ENCODE measurements at places on chromosomes 7 and 10.
A peak's percentile ranks its signal among the peaks of the same experiment; 100 is the strongest.

DNA sequence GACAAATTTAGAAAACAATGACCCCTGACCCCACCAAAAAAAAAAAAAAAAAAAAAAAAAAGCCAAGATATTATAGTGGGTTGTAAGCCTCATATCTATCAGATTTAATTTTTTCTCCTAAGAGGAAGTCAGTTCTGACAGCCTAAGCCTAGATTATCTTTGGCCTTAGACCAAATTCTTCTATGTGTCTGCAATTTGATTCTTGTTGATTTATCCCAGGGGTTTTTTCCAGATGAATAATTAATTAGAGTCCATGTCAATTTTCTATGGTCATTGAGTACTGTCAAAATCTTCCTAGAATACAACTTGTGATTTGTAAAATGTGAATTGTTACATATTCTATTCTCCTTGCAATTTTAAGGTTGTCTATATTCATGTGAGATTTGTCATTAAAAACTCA lies 151.6 kb upstream of the CACNA2D1 start:
- peaks cover 16% of the 10 kb centered on the region for H3K4me1 ChIP-seq
- no peaks in the 10 kb centered on the region for H3K27me3 ChIP-seq
- H3K27ac ChIP-seq: no peak overlapping the region
- no peaks in the 10 kb centered on the region for H3K36me3 ChIP-seq
- no peak overlapping the region for H3K4me3 ChIP-seq
- DNase-seq: peak; percentile 44

DNA sequence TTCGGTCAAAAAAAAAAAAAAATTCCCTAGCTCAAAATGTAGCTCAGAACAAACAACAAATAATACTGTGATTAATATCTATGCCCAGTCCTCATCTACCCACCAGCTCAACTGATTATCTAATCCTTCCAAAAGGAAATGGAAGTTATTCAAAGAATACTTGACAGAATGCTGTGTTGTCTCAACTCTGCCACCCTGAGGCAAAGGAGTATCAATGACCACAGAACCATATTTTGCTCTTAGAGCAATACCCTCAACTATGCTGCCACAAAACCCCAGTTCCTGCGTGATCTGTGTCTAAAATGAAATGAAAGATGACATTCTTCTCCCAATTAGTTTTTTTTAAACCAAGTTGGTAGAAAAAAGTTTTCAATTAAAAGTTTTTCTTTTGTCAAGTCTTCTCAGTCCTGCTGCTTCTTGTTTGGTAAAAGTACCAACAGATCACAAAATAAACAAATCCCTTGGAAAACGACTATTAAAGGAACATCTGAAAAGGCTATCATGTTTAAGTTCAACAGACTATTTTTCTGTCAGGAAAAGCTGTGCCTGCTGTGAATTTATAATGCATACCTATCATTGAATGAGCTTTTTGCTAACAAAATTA lies 21.6 kb downstream of the RBM28 start:
- DNase-seq: peak; percentile 28
- peaks cover 40% of the 10 kb centered on the region for H3K36me3 ChIP-seq
- H3K27me3 ChIP-seq: no peaks in the 10 kb centered on the region
- H3K27ac ChIP-seq: no peak overlapping the region
- H3K4me1 ChIP-seq: no peaks in the 10 kb centered on the region

DNA sequence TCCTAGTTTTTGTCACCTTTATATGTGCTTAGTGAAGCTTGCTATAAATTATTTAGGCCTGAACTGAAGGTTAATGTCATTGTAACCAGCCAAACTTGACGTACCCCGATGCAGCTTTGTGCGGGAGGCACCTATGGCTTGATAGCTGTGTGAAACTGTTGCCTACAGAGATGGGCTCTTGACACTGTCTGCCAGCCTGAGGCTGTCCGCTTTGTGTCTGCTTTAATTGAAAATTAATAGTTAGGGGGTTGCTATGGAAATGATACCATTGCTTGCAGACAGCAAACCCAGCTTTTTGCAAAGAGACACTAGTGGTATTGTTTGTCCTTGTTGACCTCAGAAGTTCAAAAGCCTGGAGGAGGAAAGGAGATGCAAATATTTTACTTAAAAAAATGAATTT lies 2.1 kb upstream of the FOXP2 start:
- H3K4me1 ChIP-seq: peaks cover 8% of the 10 kb centered on the region
- no peak overlapping the region for H3K27ac ChIP-seq
- DNase-seq: no peak
- no peaks in the 10 kb centered on the region for H3K27me3 ChIP-seq
- H3K36me3 ChIP-seq: no peaks in the 10 kb centered on the region

DNA sequence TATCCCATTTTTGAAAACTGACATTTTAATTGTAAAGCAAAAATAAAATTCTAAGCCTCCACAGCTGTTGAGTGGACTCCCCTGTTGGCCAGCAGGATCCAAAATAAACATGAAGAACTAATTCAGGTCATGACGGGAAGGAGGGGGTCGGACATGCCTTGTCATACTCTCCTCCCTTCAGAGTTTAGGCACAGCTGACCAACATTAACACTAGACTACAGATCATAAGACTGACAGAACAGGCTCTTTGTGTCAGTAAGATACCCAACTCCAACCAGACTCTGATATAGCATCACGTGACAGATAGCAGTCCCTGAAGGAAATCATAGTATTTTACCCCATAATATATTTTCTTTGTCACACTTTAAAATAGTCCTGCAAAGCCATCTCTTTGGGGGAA lies 20.9 kb upstream of the ZNF12 start:
- no peaks in the 10 kb centered on the region for H3K36me3 ChIP-seq
- no peak overlapping the region for H3K27ac ChIP-seq
- peaks cover 5% of the 10 kb centered on the region for H3K4me1 ChIP-seq
- H3K27me3 ChIP-seq: no peaks in the 10 kb centered on the region
- no peak for DNase-seq
- H3K4me3 ChIP-seq: no peak overlapping the region

DNA sequence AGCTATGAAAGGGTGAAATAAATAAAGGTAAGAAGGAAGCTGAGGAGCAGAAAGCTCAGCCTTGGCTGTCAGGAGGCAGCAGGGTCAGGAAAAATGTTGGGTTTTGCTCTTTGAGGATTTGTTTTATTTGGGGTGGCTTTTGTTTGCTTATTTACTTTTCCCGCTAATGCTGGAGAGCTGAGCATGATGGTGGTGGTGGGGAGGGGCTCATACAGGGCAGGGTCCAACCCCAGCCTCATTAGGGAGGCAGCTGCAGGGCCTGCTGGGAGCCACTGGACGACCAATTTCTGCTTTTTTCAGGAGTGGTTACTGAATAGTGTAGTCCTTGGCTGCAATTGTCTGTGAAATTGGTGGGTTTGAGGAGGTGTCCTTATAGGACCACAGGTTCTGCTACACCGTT lies 36.3 kb downstream of the CCM2 start:
- H3K4me1 ChIP-seq: peaks cover 8% of the 10 kb centered on the region
- H3K27ac ChIP-seq: no peak overlapping the region
- H3K27me3 ChIP-seq: no peaks in the 10 kb centered on the region

DNA sequence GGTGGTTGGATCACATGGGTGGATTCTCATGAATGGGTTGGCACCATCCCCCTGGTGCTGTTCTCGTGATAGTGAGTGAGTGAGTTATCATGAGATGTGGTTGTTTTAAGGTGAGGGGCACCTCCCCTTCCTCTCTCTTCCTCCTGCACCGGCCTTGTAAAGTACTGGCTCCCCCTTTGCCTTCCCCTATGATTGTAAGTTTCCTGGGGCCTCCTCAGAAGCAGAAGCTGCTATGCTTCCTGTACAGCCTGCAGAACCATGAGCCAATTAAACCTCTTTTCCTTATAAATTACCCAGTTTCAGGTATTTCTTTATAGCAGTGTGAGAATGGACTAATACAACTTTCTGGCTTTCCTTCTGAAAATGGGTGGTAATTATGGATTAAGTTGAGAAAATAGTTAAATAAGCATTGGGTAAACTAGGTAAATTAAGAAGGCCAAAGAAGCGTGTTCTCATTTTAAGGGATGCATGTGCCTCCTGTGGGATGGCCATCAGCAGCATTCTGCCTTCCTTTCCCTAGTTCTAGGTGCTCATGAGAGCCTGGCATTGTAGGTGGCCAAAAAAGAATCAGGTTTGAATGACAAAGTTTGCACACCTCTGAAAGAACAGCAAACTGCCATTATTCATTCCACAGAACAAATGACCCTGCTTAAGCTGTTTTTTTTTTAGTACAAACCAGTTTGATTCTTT lies 241.4 kb upstream of the CCDC6 start:
- H3K27ac ChIP-seq: no peak overlapping the region
- DNase-seq: no peak
- H3K4me1 ChIP-seq: peaks cover 12% of the 10 kb centered on the region
- H3K4me3 ChIP-seq: no peak overlapping the region
- no peaks in the 10 kb centered on the region for H3K36me3 ChIP-seq

DNA sequence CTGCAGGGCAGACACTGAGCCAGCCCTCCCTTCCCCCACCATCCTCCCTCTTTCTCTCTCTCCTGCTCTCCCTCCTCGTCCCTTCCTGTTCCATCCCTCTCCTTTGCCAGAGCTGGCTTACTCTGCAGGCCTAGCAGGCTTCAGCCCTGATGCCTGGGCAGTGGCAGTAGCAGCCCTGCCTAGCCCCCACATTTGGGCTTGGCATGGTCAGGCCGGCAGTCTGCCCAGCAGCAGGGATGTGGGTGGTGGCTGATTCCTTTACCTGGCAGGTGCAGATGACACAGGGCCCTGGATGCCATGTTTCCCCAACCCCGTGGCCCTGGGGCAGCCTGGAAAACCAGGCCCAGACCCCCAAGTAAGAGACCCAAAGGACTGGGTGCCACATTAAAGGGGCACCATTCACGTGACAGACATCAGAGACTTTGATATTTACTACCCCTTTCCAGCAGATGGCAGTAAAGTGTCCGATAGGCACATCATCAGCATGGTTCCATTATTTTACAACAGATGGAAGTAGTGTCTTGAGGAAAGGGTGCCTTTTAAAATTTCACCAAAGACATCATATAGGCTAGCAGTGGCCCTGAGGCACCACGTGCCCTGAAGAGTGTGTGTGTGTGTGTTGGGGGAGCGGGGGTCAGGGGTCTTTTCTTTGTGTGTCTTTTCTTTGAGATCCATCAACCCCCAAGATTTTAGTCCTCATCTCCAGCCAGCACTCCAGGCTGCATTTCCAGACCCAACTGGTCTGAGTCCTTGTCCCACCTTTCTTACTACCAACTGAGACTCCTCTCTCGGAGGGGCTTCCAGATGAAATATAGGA lies 5.9 kb downstream of the KCP start:
- H3K36me3 ChIP-seq: no peaks in the 10 kb centered on the region
- peaks cover under 1% of the 10 kb centered on the region for H3K4me1 ChIP-seq

GRCh38 chr7:24690251-24690650 lies 67.0 kb downstream of the GSDME start:
- no peak overlapping the region for H3K4me3 ChIP-seq
- H3K4me1 ChIP-seq: no peaks in the 10 kb centered on the region
- H3K36me3 ChIP-seq: no peaks in the 10 kb centered on the region
- no peaks in the 10 kb centered on the region for H3K27me3 ChIP-seq
- no peak overlapping the region for H3K27ac ChIP-seq

- no peak for DNase-seq
- H3K4me1 ChIP-seq: peaks cover under 1% of the 10 kb centered on the region
- H3K27ac ChIP-seq: no peak overlapping the region
Observed at GRCh38 chr7:155471718-155472117, 13.8 kb downstream of the EN2 start.

DNA sequence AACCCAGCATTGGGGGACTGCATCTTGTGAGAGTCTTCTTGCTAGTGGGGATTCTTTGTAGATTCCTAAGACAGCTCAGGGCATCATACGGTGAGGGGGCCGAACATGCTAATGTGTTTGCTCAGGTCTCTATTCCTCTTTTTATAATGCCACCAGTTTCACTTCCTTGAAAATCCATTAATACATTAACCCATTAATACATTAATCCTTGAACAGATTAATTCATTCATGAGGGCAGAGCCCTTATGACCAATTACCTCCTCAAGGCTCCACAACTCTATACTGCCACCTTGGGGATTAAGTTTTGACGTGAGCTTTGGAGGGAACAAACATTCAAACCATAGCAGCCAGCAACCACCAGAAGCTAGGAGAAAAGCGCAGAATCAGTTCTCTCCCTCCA lies 67.2 kb upstream of the POT1 start:
- H3K4me3 ChIP-seq: no peak overlapping the region
- no peaks in the 10 kb centered on the region for H3K36me3 ChIP-seq
- no peak for DNase-seq
- no peak overlapping the region for H3K27ac ChIP-seq

DNA sequence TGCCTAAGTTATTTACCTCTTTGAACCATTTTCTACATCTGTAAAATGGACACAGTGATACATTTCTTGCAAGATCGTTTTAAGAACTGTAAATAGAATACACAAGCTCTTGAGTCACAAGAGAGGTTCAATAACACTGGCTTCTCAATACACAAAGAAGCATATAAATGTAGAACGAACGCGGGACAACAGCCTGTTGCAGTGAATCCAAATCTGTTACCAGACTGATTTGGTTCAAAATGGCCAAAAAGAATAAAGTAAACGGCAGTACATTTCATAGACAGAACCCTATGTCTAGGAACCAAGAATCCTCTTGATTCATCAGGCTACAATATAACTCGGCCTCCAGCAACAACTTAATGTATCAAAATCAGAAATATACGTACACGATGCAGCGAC lies 701 bp downstream of the MTPAP start:
- no peak for DNase-seq
- H3K4me3 ChIP-seq: peak overlapping the region; percentile 85
- H3K36me3 ChIP-seq: no peaks in the 10 kb centered on the region
- peak overlapping the region; percentile 89 for H3K27ac ChIP-seq
- H3K27me3 ChIP-seq: no peaks in the 10 kb centered on the region

GRCh38 chr7:128060018-128060417 lies 28.8 kb upstream of the LRRC4 start:
- no peaks in the 10 kb centered on the region for H3K27me3 ChIP-seq
- no peak overlapping the region for H3K27ac ChIP-seq
- no peak for DNase-seq

GRCh38 chr7:155975490-155975889 lies 163.2 kb upstream of the SHH start:
- H3K27ac ChIP-seq: no peak overlapping the region
- H3K27me3 ChIP-seq: peaks cover 6% of the 10 kb centered on the region
- DNase-seq: no peak
- no peaks in the 10 kb centered on the region for H3K36me3 ChIP-seq
- H3K4me3 ChIP-seq: no peak overlapping the region

DNA sequence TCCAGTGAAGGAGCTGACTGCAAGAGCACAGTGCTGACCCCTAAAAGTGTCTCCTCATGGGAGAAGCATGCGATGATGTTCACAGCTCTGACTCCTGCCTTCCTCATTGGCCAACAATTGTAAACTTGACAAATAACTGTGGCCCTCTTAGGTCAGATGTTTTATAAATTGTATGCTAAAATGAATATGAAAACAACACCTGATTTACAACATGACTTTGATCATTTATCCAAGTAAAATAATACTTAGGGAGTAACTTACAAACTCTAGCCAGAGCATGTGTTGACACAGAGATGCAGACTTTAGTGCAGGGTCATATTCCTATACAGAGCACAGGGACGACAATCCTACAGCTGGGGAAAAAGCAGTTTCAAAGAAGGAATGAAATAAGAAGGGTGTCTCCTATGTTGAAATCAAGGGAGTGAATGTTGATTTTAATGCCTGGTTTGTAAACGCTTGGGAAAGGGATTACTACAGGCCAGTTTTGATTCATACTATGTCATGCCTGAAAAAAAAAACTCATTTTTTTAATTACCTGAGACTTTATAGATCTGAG lies 391.4 kb upstream of the AKR1E2 start:
- H3K4me3 ChIP-seq: no peak overlapping the region
- no peak for DNase-seq
- peaks cover 11% of the 10 kb centered on the region for H3K4me1 ChIP-seq

- H3K4me1 ChIP-seq: no peaks in the 10 kb centered on the region
- DNase-seq: no peak
- H3K27ac ChIP-seq: no peak overlapping the region
- no peaks in the 10 kb centered on the region for H3K27me3 ChIP-seq
- H3K4me3 ChIP-seq: no peak overlapping the region
Observed at GRCh38 chr7:103951311-103951710, 38.1 kb downstream of the RELN start.
